ENCODE measurements at places on chromosomes 4 and X. TPM values are rescaled to one million over a fixed set of nuclear protein-coding genes. Genes with fewer than 3 reads are reported as not detected.

HS3ST1 gene
- total RNA-seq = not detected

LAMP2 gene
- total RNA-seq = 25.6 TPM

VGLL1 gene
- not detected for total RNA-seq

PAGE1 gene
- not detected for total RNA-seq

CSAG3 gene
- not detected for total RNA-seq

PGK1 gene
- 1,197 TPM for total RNA-seq

NPY2R gene
- not detected for total RNA-seq

TRPC5OS gene
- not detected for total RNA-seq

BBS7 gene
- 25.3 TPM for total RNA-seq

G3BP2 gene
- 159 TPM for total RNA-seq

CC2D2A gene
- total RNA-seq = not detected

RLIM gene
- total RNA-seq = 29.1 TPM

ACE2 gene
- total RNA-seq = not detected

RPS6KA6 gene
- not detected for total RNA-seq

SPANXA1 gene
- total RNA-seq = not detected

SAGE1 gene
- not detected for total RNA-seq

P2RY4 gene
- 0.36 TPM for total RNA-seq

POU4F2 gene
- total RNA-seq = not detected

PAK3 gene
- total RNA-seq = not detected

RAI2 gene
- 1.1 TPM for total RNA-seq

TRIM2 gene
- total RNA-seq = not detected

AR gene
- not detected for total RNA-seq

SLC9B1 gene
- total RNA-seq = 0.43 TPM

PPA2 gene
- total RNA-seq = 63.1 TPM

LIAS gene
- 19.0 TPM for total RNA-seq

- no peak for DNase-seq
These were observed 19.5 kb upstream of the CRLF2 start for GRCh38 chrX:1231850-1232465.

GRCh38 chrX:65596270-65597034, 61.9 kb upstream of the LAS1L start:
- DNase-seq = peak; percentile 83

GRCh38 chrX:27746516-27746915, 61.3 kb upstream of the MAGEB10 start:
- DNase-seq = no peak

DNA sequence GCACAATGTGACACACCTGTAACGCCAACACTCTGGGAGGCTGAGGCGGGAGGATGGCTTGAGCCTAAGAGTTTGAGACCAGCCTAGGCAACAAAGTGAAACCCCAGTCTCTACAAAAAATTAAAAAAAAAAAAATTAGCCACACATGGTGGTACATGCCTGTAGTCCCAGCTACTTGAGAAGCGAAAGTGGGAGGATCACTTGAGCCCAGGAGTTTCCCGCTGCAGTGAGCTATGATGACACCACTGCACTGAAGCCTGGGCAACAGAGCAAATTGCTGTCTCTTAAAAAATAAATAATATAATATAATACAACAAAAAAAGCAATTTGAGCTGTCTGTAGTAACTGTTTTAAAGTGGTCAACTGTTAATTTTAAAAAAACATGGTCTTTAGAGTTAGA, 13.2 kb downstream of the SPOCK3 start:
- no peak for DNase-seq

GRCh38 chr4:165964591-165964990, 91.6 kb downstream of the TLL1 start:
- DNase-seq = no peak

- DNase-seq = no peak
These were observed 24.1 kb upstream of the ZDHHC15 start for GRCh38 chrX:75546724-75547511.

DNA sequence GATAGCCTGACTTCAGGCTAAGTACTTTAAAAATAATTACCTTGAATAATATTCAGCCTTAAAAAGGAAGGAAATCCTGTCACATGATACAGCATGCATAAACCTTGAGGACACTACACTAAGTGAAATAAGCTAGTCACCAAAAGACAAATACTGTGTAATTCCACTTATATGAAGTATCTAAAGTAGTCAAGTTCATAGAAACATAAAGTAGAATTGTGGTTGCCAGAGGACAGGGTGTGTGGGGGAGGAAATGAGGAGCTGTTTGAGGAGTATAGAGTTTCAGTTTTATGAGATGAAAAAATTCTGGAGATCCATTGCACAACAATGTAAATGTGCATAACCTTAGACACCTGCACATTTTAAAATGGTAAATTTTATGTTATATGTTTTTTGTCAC, 5.6 kb upstream of the STPG2 start:
- DNase-seq = no peak

- DNase-seq = peak; percentile 85
These were observed 26.7 kb downstream of the HTT-AS start for GRCh38 chr4:3047464-3048286.

- DNase-seq = no peak
These were observed 183.1 kb upstream of the ARX start for GRCh38 chrX:25198891-25199290.

GRCh38 chrX:48472225-48472624, 2.2 kb upstream of the SLC38A5 start:
- DNase-seq = no peak

- no peak for DNase-seq
These were observed 935.6 kb downstream of the PDHA2 start for GRCh38 chr4:96775501-96775900.

GRCh38 chr4:38157592-38157991, 197.4 kb downstream of the PTTG2 start:
- DNase-seq = no peak

DNA sequence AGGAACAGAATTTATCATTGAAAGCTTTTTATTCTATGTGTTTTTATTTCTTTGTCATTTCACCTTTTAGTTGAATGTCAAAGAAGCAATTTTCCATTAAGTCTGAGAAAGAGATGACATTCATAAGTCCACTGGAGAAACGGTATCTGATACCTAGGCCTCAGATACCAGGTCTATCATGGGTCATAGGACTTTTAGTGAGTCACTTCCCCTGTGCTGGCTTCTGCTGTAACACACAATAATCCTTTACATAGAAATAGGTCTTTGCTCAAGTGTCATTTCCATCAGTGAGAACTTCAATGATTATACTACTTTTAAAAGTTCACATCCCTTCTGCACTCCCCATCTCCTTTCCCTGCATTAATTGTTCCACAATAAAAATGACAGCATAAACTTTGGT, 125.5 kb upstream of the ARMCX2 start:
- DNase-seq = no peak

DNA sequence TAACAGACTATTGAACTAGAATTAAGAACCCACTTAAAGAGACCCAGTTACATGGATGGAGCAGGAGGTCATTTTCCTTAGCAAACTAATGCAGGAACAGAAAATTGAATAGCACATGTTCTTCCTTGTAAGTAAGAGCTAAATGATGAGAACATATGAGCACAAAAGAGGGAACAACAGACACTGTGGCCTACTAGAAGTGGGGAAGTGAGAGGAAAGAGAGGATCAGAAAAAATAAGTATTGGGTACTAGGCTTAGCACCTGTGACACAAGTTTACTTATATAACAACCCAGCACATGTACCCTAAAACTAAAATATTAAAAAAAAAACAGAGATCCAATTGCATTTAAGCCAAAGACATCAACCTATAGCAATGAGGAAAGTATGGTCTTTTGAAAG, 26.2 kb downstream of the ARAP2 start:
- DNase-seq = no peak

GRCh38 chr4:54277691-54278090, 48.6 kb downstream of the PDGFRA start:
- no peak for DNase-seq

- DNase-seq = no peak
These were observed 72.4 kb upstream of the ZCCHC13 start for GRCh38 chrX:74231625-74232024.

DNA sequence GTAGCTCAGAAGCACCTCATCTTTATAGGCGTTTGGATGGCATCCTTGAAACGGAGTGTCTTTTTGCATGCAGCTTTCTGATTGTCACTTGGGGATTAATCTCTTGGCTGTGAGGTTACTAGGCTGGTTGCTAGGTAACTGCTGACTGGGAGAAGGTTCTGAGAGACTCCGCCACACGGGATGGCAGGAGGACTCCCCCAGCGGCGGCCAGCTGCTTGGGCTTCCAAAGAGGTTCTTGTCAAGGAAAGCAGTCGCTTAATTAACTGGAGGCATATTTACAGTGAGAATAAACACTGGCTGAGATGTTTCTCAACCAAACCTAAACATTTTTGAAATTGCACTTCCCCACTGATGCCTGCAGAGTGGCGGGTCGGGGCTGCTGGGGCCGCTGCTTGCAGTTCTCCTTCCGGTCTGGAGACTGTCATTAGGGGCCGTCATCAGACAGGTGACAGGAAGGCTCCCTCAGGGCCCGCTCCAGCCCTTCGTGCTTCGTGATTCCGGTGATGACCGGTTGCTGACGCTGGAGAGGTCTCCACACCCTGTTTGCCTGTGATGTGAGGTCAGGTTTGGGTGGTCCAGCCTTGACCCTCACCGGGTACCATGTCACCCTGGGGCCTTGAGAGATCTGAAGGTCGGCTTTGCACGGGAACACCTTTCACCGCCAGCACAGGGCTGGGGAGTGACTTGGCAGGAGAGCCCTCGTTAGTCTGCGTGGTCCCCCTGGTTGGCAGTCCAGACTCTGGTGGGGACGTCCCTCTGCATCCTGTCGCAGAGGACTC, 9.1 kb downstream of the NSG1 start:
- no peak for DNase-seq

DNA sequence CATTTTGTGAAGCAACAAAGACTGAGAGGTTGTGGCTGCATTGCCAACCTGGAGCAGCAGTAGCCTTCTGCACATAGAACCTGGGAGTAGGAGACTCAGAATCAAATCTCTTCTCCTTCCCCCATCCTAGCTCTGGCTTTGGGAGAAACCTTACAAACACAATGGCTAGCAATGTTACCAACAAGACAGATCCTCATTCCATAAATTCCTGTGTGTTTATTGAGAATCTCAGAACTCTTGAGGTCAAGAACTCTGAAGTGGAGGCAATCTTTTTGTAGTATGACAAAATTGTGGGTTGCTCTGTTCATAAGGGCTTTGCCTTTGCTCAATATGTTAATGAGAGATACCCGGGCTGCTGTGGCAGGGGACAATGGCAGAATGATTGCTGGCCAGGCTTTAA, 406.7 kb upstream of the SPANXN1 start:
- DNase-seq = no peak

GRCh38 chr4:114698231-114698630, 99.6 kb downstream of the UGT8 start:
- no peak for DNase-seq

DNA sequence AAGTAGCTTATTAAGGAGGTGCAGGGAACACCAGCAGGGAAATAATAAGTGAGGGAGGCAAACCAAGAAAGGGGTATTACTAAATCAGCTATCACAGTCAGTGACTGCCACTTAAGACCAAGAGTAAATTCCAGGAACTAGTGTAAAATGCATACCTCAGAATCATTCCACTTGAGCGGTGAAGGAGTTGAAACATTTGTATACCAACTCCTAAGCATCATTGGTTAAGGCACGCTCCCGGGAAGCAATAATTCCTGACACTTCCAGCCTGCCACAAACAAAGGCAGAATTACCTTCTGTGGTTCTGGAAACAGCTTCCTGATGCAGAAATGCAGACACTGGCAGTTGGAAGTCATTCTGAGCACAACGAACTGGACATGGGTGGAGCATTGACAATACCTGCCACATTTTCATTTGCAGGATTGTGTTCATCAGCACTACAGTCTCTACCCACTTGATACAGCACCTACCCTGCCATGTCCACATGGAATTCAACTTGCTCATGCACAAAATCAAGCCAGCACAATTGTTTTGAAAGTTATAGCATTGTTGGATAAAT, 82.1 kb downstream of the PPP1R2C start:
- no peak for DNase-seq

DNA sequence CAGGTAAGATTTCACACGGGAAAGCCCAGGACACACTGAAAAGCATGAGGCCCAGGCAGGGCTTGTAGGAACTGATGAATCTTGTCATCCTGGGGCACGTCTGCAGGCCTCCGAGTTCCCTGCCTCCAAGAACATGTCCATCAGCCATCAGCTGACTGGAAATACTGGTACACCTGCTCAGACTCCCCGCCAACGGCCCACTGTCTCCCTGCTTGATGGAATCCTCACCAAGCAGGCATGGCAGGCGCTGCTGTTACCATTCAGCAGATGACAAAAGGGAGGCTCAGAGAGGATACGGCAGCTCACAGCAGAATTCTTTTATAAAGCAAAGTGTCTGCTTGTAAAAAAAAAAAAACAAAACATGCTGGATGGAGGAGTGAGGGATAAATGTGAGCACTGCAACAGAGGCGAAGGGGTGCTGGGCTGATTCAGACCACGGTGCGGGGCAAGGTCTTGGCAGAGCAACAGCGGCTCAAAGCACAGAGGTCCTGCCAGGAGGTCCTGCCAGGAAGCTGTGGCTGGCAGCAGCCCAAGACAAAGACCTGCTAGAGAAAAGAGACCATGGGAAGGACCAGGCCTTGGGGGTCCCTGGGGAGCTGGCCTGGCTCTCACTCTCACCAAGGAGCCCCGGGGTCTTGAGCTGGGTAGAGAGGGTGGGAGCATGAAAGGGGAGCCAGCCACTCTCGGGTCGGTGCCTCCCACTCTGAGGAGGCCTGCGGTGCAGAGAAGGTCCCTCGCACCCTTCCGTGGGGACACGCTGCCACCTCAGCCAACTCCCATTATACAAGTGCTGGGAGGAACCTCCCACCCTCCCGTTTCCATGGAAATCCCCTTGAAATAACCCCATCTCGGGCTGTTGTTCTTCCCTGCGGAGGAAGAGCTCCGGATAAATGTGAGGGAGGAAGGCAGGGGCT, 25.6 kb downstream of the PPP2R2C start:
- no peak for DNase-seq

DNA sequence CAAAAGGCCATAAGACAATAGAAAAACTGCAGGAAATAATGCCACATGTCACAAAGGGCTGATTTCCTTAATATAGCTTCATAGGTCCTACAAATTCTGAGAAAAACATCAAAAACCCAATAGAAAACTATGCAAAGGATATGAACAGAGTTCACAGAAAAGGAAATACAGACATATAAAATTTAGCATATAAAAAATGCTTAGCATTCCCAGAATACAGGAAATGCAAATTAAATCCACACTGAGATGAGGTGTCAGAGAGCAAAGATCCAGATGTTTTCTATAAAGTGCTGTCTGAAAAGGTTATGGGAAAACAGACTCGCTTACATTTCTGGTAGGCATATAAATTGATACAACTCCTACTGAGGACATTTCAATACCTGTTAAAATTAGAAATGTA, 33.8 kb downstream of the TXK start:
- no peak for DNase-seq

GRCh38 chr4:41799126-41799525, 50.6 kb upstream of the PHOX2B start:
- DNase-seq = no peak

DNA sequence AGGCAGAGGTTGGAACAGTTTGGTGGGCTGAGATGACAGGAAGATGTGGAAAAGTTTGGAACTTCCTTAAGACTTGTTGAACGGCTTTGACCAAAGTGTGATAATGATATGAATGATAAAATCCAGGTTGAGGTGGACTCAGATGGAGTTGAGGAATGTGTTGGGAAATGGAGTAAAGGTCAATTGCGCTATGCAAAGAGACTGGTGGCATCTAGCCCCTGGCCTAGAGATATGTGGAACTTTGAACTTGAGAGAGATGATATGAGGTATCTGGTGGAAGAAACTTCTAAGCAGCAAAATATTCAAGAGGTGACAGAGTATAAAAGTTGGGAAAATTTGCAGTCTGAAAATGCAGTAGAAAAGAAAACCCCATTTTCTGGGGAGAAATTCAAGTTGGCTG, 21.4 kb upstream of the UGT2B17 start:
- no peak for DNase-seq

GRCh38 chr4:163111588-163111987, 55.1 kb downstream of the NAF1 start:
- no peak for DNase-seq

All from natural killer cell treated with Interleukin-12 subunit alpha and Interleukin-12 subunit beta and Interleukin-15 and Interleukin-18, amount 100 ng/mL, for 72 hours (primary cell).